DMS79 (cell line): ENCODE measurements at places on chromosomes 3 and 15.

DNA sequence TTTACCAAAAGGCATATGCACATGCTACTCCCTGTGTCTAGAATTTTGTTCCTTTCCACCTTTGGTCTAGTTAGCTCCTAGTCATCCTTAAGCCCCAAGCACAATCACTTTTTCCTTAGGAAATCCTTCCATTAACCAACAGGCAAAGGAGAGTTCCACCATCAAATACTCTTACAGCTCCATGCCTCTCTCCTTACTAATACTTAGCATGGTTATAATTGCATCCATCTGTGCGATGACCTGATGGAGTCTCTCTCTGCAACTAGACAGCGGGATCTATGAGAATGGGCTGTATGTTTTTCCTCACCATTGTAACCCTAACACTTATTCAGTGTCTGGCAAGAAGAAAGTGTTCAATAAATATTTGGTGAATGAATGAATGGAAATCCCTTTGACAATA, 69.3 kb upstream of the SMAD3 start:
- no peak for DNase-seq

GRCh38 chr3:144142151-144142840, 170.7 kb downstream of the DIPK2A start:
- DNase-seq = no peak

GRCh38 chr15:88649286-88649733, 10.5 kb downstream of the ISG20 start:
- DNase-seq = no peak

DNA sequence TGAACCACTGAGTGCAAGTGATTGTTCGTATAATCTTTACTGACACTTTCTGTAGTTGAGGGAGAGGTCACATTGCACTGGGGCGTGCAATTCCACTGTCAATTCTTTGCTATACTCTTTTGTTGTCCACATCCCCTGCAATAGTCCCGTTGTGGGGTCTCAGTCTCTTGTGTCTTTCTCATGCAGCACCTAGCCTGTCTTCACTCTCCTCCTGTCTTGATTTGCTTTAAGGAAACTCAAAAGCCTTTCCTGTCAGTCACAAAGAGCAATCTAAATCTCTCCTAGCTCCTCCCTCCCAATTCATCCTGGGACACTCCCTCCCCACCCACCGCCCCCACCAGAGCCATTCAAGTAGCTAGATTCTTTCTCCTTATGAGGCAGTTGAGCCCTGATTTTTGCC, 13.2 kb upstream of the TMEM158 start:
- DNase-seq = no peak

GRCh38 chr3:105639131-105639530, 229.7 kb downstream of the CBLB start:
- DNase-seq = no peak

GRCh38 chr3:111652492-111653180, 57.5 kb upstream of the ZBED2 start:
- DNase-seq = no peak

DNA sequence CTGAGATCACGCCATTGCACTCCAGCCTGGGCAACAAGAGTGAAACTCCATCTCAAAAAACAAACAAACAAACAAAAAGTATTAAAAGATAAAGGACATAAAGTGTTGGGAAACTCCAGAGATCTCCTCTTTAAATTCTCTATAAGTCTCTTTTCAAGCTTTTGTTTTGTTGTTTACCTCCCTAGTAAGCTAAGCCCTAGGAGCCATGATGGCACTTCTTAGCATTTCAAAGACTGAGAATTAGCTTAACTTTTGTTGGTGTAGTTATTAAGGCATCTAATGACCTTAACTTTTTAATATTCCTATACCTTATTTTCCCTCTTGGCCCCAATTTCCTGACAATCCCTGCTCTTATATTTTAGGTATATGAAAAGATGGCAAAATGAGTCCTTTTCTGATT, 157.3 kb downstream of the ZNF609 start:
- DNase-seq = no peak

DNA sequence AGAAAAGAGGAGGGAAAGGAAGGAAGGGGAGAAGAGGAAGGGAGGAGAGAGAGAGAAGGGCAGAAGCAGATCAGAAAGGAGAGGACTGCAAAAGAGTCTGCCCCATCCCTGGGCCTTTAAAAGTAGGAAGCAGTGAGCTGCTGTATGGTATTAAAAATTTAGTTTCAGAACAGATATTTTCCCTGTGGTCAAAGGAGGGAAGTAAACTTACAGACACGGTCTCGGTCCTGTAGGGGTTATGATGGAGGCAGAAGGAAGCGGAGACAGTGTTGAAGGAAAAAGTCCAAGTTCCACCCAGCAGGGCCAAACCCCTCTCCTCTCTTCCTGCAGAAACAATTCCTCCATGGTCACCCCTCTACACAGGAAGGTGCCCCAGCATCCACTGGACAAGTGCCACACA, 122.0 kb upstream of the PROK2 start:
- DNase-seq = no peak

- DNase-seq = no peak
These were observed at the start of gene MYRIP for GRCh38 chr3:39809181-39809994. Gene MYRIP (plus strand): TSS chr3:39809609. CDS start chr3:39900817, 91,208 bp downstream.

GRCh38 chr3:32506466-32506865, 3.8 kb upstream of the CMTM6 start:
- no peak for DNase-seq

GRCh38 chr3:20861454-20861853, 675.4 kb upstream of the SGO1 start:
- no peak for DNase-seq

DNA sequence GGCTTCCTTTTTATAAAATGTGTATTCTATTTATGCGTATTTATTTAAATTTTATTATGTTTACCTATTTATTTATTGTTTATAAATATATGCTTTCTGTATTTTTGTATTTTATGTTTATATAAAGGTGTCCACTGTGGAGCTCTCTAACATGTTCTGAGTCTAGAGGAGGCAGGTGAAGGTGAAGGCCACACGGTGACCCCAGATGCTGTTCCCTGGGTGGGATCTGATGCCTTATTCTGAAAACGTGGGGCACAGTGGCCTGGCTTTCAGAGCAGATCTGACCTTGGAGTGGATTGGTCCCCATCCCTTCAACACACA, 104.7 kb upstream of the SLC7A14 start:
- DNase-seq = no peak

GRCh38 chr15:77535845-77536244, 96.9 kb downstream of the LINGO1 start:
- no peak for DNase-seq

DNA sequence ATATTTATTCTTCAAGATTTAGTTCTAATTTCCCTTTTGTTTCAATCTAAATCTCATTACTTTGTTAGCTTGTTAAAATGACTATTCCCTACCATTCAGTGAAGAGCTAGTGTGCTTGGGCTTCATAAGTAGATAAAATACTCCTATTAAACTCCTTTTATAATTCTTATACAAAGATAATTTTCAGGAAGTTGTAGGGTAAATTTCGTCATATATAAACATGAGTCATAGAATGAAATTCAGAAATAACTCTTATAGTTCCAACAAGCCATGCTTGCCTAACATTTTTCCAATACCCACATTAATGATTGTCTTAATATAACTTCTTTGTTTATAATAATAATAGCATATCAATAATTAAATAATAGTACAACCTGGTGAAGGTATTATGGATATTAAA, 407.3 kb downstream of the NAALADL2 start:
- DNase-seq = no peak
